ENCODE measurements at places on chromosomes 13 and 19.

GRCh38 chr19:51006406-51006805 lies 5.0 kb upstream of the KLK8 start:
- no peak for DNase-seq

DNA sequence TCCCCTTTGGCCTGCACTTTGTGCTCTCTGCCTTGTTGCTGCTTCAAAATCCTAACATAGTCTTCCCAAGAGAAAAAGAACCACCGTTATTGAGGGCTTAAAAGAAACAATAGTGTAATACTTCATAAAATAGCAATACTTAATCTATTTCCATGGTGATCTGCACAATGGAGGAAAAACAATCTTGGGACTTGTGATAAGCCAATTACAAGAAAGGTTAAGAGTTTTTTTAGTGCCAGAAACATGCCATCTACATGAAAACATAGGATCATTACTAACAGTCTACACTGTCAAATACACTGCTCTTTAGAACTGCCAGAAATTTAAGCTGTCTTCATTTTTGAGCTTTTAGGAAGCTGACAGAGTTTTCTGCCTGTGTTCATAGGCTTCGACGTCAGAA lies 54.1 kb upstream of the MAB21L1 start:
- no peak for DNase-seq

DNA sequence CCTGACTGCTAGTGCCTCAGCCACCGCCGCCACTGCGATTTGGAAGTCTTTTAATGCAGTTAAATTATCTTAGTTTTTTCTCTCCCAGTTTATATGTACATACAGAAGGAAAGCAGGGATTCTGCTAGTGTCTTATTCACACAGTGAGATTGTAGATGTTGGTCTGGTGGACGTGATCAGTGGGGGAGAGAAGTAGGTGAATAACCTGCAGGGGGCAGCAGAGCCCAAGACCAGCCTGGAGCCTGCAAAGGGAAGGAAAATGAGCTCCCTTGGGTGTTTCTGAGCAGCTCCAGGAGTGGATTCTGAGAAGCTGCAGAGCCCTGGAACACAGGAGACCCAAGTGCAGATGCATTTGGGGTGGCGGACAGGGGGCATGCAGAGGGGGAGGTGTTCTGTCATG lies 26.3 kb downstream of the ZNF844 start:
- peak; percentile 86 for DNase-seq

DNA sequence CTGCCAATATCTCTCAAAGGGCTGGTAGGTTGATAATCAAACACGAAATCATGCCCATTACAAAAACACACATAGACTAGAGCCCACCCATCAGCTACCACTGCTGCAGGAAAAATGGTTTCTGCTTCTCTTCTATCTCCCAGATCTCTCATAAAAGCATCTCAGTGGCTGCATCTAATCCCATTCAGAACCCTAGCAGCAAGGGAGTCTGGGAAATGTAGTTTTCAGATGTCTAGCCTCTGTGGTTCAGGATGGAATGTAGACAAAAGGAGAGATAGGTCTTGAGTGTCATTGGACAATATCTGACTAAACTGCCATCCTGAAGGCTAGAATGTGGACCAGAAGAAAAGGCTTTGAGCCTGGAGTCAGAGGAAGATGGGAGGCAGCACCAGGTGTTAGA lies 32.1 kb downstream of the RDH8 start:
- no peak for DNase-seq

GRCh38 chr13:20411638-20412342 lies 113.9 kb downstream of the CRYL1 start:
- DNase-seq, result peak; percentile 83

DNA sequence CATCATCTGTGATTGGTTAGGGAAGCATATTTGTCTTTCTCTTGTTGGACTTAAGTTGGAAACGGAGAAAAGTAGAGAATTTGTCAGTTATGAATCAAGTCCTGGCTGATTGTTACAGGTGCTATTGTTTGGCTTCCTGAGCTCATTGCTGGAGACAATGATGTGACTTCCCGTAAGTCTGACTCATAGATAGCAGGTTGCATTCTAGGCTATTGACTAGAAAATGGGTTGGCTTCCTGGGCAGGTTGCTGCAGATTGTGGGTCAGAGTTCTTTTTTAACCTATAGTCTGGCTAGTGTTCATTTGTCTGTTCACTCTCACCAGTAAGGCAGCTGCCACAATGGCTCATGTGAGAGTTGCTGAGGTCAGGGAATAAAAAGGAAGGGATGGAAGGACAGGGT lies 101.5 kb downstream of the CCNA1 start:
- DNase-seq, result no peak

DNA sequence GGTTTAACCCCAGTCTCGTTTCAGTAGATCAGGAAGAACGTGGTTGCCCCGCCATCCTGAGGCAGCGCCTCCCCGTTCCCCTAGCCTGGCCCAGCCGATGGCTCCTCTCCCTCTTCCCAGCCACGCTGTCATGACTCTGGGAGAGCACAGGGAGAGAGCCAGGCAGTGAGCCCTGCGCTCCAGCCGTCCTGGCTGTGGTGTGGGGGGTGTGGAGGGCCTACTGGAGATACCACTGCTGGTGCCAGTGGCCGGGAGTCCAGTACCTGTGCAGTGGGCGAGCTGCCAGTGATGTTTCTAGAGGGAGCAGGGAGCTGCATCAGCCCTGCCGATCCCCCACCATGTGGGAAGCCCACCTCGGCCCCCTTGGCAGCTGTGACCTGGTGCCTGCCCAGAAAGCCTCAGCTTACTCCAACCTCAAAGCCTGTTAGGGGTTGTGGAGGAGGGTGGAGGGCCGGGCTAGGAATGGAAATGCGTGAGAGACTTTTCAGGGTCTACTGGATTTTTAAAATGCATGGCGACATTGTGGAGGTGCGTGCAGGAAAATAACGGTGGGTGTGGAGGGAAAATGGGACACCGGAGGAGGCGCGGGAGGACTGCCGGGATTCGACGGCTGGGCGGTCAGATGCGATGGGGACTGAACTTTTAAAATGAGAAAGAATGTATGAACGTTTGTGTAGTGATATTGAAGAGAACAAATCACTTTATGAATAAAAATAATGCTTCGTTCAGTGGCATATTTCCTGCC lies 4.9 kb downstream of the TEX29 start:
- DNase-seq, result no peak

DNA sequence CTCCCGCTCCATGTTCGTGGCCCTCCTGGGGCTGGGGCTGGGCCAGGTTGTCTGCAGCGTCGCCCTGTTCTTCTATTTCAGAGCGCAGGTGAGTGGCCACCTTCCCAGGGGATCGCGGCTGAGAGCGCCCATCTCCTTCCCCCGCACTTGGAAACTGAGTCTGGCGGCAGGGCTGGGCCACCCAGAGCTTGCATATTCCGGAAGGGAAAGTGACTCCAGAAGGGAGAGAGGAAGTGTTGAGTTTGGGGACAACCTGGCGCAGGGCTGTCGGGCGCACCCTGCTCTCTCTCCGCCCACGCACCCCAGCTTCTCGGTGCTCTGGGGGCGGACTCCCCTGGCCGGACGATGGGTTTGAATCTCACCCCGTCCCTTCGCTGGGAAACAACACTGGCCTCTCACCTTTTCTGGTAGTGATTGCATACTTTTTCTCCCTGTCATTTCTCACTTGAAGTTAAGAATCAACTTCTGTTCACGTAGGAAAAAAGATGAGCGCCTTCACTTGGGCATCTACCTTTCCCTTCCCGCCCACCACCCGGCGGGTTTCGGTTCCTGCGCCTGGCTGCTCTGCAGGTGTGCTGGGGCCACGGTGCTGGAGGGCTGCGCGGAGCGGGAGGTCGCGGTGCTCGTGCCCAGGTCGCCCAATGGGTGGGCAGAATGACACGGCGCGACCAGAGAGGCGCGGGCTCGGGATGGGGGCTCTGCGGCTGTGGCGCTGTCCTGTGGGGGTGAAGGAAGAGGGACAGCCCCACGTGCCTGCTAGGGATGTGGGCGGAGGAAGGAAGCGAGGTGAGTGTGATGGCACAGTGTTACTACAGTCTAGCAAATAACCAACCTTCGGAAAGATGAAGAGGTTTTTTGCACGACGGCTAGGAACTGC lies 721 bp downstream of the TNFSF11 start:
- peak; percentile 11 for DNase-seq

DNA sequence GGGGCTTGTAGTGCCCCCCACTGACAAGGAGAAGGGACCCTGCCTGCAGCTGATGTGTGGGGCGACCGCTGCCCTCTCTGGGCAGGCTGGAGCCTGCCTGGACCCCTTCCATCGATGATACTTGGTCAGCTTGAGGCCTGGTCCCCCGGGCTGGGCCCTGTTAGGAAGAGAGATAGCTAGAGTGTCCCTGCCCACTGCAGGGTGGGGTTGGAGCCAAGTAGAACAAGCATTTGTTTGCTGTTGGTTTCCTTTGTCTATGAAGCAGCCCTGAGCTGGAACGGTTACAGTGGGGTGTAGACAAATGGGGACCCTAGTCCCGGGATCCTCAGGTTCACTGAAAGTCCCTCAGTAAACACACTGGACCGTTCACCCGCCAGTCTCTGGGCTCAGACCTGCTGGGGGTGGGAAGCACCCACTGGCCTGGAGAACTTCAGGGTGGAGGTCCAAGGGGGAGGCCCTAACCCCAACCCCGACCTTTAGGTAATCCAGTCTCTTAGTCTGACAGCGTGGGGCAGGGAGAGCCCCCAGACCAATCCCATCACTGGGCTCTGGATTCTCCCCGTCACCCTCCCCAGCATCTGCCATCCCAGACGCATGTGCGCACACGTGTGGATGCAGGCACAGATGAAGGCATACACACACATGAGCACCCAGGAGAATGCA lies 204.8 kb upstream of the ZNF536 start:
- DNase-seq, result no peak

DNA sequence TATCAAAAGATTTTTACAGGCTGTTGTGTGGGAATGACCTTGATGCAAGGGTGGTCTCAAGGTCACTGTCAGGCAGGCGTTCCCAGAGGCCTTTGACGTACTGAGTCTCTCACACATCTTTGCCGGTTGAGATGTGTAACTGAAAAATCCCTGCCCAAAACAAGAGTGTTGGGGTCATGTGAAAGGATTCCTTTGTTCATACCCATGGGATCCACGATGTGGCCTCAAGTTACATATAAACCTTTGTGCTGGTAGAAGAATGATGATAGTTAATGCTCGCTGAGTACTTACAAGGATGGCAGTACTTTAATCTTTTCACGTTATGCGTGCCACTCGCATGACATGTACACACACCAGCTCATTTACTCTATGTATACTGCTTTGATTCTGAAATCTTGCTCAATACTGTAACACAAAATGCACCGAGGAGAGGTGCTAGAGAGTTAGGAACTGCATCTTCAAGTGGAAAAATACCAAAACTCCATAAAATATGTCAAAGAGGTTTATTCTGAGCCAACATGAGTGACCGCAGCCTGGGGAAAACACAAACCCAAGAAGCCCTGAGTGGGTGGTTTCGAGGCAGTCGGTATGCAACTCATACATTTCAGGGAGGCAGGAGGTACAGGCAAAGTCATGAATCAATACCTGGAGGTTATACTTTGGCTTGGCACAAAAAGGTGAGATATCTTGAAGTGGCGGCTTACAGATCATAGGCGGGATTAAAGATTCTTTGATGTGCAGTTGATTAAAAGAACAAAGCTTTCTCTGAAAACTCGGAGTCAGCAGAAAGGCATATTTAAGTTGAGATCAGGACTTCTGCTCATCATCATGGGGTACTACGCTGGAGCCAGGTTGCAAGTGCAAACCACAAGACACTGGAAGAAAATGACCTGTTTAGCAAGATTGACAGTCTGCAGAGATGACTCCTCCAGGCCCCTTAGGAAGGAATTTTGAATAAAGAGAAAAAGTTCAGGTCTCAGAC lies 87.4 kb upstream of the ARHGEF7 start:
- no peak for DNase-seq

- DNase-seq, result peak; percentile 79
Measured at GRCh38 chr19:3544742-3545668, 6.0 kb downstream of the TEKTIP1 start.

DNA sequence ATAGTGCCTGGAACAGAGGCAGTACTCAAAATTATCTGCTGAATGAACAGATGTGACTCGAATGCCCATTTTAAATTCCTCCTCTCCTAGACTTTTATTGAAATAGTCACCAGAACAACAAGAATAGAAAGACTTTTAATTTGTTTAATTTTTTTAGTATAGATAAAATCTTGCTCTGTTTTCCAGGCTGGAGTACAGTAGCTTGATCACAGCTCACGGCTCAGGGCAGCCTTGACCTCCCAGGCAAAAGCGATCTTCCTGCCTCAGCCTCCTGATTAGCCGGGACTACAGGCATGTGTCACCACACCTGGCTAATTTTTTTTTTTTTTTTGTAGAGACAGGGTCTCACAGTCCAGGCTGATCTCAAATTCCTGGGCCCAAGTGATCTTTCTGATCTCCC lies 120.9 kb upstream of the FREM2 start:
- DNase-seq, result no peak

DNA sequence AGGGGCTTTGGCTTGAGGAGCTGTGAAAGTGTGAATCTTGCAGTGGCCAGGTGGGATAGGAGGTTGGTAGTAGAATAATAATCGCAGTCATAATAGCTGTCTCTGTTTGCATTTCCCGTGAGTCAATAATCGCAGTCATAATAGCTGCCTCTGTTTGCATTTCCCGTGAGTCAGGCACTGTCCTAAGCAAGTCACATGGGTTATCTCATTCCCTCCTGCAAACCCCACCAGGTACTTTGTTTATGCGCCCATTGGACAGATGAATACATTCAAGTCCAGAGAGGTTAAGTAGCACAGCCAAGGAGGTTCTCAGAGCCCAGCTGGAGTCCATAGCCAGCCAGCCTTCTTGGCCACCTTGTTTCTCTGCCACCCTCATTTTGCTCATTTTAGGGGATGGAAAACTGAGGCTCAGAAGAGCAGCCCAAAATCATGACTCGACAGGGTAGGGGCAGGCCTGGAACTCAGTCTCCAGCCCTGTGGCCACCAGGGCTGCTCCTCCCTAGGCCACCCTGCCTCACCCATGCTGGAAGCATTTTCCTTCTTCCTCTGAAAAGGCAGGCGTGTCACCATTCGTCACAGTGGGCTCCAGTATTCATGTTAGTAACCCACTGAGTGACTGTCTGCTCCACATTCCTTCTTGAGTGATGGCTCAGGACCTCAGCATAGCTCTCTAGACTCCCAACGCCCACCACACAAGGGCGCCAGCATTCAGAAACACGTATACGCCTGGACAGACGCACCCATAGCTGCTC lies 206.2 kb downstream of the URI1 start:
- DNase-seq, result no peak

DNA sequence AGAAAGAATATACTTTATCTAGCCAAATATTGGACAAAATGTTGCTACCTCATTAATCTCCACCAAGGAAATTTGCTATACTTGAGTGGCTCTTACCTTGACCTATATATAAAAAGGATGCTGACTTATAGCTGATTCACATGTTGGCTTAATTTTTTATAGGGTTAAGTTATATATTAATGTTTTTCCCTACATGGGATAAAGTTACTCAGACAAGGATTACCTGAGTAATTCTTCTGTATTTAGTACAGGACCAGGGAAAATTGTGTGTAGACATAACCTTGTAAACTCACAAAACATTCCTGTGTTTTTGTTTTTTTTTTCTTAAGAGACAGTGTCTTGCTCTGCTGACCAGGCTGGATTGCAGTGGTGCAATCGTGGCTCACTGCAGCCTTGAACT lies 30.6 kb upstream of the SOHLH2 start:
- no peak for DNase-seq

- DNase-seq, result no peak
Measured at GRCh38 chr19:3159565-3159964, 19.0 kb upstream of the S1PR4 start.
